ENCODE measurements at places on chromosomes 1 and 21. TPM values are rescaled to one million over a fixed set of nuclear protein-coding genes. Genes with fewer than 3 reads are reported as not detected.

C1orf94 gene
- not detected for polyA plus RNA-seq

FAM72C gene
- polyA plus RNA-seq = not detected

TRAF3IP3 gene
- polyA plus RNA-seq = 341 TPM

MPZ gene
- not detected for polyA plus RNA-seq

RIPPLY3 gene
- polyA plus RNA-seq = not detected

TMIGD3 gene
- polyA plus RNA-seq = not detected

CFHR5 gene
- polyA plus RNA-seq = not detected

MRPS15 gene
- 106 TPM for polyA plus RNA-seq

CD247 gene
- polyA plus RNA-seq = 1,466 TPM

GPR161 gene
- not detected for polyA plus RNA-seq

ENAH gene
- polyA plus RNA-seq = 0.24 TPM

NBPF12 gene
- polyA plus RNA-seq = not detected

Data from immature natural killer cell (primary cell).